ENCODE measurements at places on chromosomes 5 and 9. TPM values are rescaled to one million over a fixed set of nuclear protein-coding genes. Genes with fewer than 3 reads are reported as not detected.

Gene FOXI1
- not detected for total RNA-seq

Gene SLC6A18
- 0.48 TPM for total RNA-seq

Gene PHF24
- 0.88 TPM for total RNA-seq

Gene VCAN
- total RNA-seq = 106 TPM

Gene FER
- 26.3 TPM for total RNA-seq

Gene LCN2
- 12.4 TPM for total RNA-seq

Gene PRSS3
- total RNA-seq = 0.86 TPM

Gene EGFL7
- 20.7 TPM for total RNA-seq

GRCh38 chr5:73236541-73237128 is 63.6 kb downstream of the TMEM174 start:
- H3K4me1 ChIP-seq = peaks cover under 1% of the 10 kb centered on the region
- no peak overlapping the region for H3K27ac ChIP-seq
- H3K36me3 ChIP-seq = no peaks in the 10 kb centered on the region

DNA sequence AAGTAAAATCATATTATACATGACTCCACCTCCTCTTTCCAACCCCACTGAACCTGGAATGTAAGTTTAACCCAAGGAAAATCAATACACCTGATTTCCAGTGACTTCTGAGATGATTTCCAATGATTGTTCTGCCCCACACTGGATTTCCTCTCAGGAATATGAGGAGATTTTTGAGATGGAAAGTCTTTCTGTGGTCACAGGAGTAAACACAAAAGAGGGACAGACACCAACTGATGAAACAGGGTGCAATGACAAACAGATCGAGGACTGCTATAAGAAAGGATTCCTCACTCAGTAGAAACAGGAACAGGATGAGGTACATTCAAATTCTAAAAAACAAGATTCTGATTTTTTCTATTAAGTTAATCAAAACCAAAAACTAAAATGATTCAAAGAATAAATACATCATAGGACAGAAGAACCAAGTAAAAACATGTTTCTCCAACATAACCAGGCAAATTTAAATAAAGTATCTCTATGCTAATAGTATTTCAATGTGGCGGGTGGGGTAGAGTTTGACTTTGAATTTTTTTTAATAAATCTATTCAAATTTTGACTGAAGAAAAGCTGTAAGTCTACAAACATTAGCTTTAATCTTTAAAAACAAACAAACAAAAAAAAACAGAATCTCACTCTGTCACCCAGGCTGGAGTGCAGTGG is 42.1 kb downstream of the DTWD2 start:
- H3K4me1 ChIP-seq = no peaks in the 10 kb centered on the region
- DNase-seq = no peak
- H3K4me3 ChIP-seq = no peak overlapping the region
- peaks cover 5% of the 10 kb centered on the region for H3K36me3 ChIP-seq
- H3K27me3 ChIP-seq = no peaks in the 10 kb centered on the region

DNA sequence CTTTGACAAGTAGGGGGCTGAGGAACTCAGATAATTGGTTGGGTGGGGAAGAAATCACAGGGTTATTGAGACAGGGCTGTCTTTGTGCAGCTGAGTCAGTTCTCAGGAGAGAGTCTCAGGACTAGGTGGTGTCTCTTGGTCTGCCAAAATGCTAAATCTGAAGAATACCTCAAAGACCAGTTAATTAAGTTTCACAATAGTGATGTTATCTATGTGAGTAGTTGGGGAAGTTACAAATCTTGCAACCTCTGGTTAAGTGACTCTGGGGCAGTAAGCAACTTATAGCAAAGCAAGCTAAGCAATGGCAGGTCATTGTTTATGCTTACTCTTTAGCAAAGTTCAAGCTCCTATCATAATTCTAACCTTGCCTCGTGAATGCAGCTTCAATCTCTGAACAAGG is 53.6 kb downstream of the GIN1 start:
- peaks cover 11% of the 10 kb centered on the region for H3K4me1 ChIP-seq
- DNase-seq = no peak
- H3K27me3 ChIP-seq = peaks cover 4% of the 10 kb centered on the region
- H3K4me3 ChIP-seq = no peak overlapping the region
- H3K27ac ChIP-seq = peak overlapping the region; percentile 11

GRCh38 chr5:10861423-10861790 is 100.4 kb upstream of the DAP start:
- peaks cover 6% of the 10 kb centered on the region for H3K4me1 ChIP-seq
- H3K4me3 ChIP-seq = no peak overlapping the region
- H3K36me3 ChIP-seq = no peaks in the 10 kb centered on the region
- no peak overlapping the region for H3K27ac ChIP-seq

DNA sequence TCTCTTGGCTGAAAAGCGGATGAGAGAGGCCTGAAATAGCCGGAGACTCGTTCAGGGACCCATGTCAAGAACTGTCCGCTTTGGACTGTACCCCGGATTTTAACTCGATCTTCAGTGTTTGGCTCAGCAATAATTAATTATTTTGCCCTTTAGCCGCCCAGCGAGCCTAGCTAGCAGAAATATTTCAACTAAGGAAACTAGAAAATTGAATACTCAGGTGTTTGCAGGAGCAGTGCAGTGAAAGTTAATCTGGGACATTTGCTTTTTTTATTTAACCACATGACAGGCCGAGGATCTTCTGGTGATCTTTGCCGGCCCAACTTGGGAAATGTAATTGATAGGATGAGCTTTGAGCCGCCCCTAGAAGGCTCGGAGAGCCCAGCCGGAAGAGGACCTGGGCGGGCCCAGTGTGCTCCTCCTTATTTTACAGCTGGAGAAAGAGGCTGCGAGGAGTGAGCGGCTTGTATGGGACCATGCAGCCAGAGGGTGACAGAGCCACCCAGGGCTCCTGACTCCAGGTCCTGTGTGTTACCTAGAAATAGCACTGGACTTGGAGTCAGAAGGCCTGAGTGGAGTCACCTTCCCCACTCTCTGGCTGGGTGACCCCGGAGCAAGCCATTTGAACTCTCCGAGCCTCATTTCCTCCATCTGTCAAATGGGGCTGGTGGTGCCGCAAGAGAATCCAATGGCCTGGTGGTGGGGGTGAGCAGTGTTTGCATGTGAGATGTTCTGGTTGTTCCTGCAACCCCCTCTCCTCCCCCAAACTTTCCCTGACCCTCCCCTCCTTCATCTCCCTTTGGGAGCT is 2.4 kb downstream of the PPARGC1B start:
- H3K4me1 ChIP-seq = peaks cover 3% of the 10 kb centered on the region
- H3K27me3 ChIP-seq = peaks cover 44% of the 10 kb centered on the region
- H3K36me3 ChIP-seq = no peaks in the 10 kb centered on the region
- H3K4me3 ChIP-seq = peak overlapping the region; percentile 87
- DNase-seq = no peak

GRCh38 chr9:38439916-38440301 is 15.7 kb upstream of the IGFBPL1 start:
- H3K27ac ChIP-seq = no peak overlapping the region
- H3K4me1 ChIP-seq = peaks cover 8% of the 10 kb centered on the region
- no peak overlapping the region for H3K4me3 ChIP-seq
- H3K27me3 ChIP-seq = no peaks in the 10 kb centered on the region
- no peak for DNase-seq

GRCh38 chr9:107307331-107307730 is 24.3 kb downstream of the RAD23B start:
- DNase-seq = no peak
- peaks cover 4% of the 10 kb centered on the region for H3K4me1 ChIP-seq
- no peak overlapping the region for H3K27ac ChIP-seq
- peaks cover 51% of the 10 kb centered on the region for H3K36me3 ChIP-seq
- H3K27me3 ChIP-seq = no peaks in the 10 kb centered on the region

GRCh38 chr9:68595868-68596267 is 55.2 kb upstream of the TMEM252 start:
- no peaks in the 10 kb centered on the region for H3K4me1 ChIP-seq
- no peak for DNase-seq
- H3K4me3 ChIP-seq = no peak overlapping the region
- no peak overlapping the region for H3K27ac ChIP-seq
- H3K27me3 ChIP-seq = peaks cover 11% of the 10 kb centered on the region

GRCh38 chr5:179912951-179913350 is 5.3 kb upstream of the TBC1D9B start:
- peak overlapping the region; percentile 55 for H3K27ac ChIP-seq
- no peaks in the 10 kb centered on the region for H3K4me1 ChIP-seq
- H3K36me3 ChIP-seq = no peaks in the 10 kb centered on the region
- no peak for DNase-seq

- H3K4me3 ChIP-seq = no peak overlapping the region
- H3K27ac ChIP-seq = no peak overlapping the region
Observed at GRCh38 chr5:79829260-79829659, 139.6 kb downstream of the CMYA5 start.

GRCh38 chr9:121297389-121297788 is 29.4 kb downstream of the GSN start:
- H3K4me1 ChIP-seq = peaks cover 39% of the 10 kb centered on the region
- peak overlapping the region; percentile 27 for H3K4me3 ChIP-seq
- no peak for DNase-seq

- peaks cover 5% of the 10 kb centered on the region for H3K27me3 ChIP-seq
- H3K36me3 ChIP-seq = no peaks in the 10 kb centered on the region
- no peak overlapping the region for H3K27ac ChIP-seq
- DNase-seq = no peak
Observed at GRCh38 chr9:114854736-114855355, 49.0 kb upstream of the TNFSF15 start.

- DNase-seq = no peak
- H3K4me3 ChIP-seq = no peak overlapping the region
- no peaks in the 10 kb centered on the region for H3K27me3 ChIP-seq
- H3K36me3 ChIP-seq = no peaks in the 10 kb centered on the region
- H3K4me1 ChIP-seq = peaks cover 5% of the 10 kb centered on the region
Observed at GRCh38 chr5:60445921-60446320, 254.0 kb downstream of the DEPDC1B start.

- H3K27me3 ChIP-seq = no peaks in the 10 kb centered on the region
- no peak overlapping the region for H3K4me3 ChIP-seq
- no peaks in the 10 kb centered on the region for H3K36me3 ChIP-seq
- no peak for DNase-seq
- H3K27ac ChIP-seq = no peak overlapping the region
Observed at GRCh38 chr5:76365561-76365960, 37.5 kb upstream of the IQGAP2 start.

GRCh38 chr5:59764361-59764760 is 129.2 kb downstream of the PDE4D start:
- peaks cover 37% of the 10 kb centered on the region for H3K4me1 ChIP-seq
- no peak for DNase-seq
- no peak overlapping the region for H3K27ac ChIP-seq
- no peak overlapping the region for H3K4me3 ChIP-seq
- H3K36me3 ChIP-seq = peaks cover 15% of the 10 kb centered on the region
- H3K27me3 ChIP-seq = peaks cover 5% of the 10 kb centered on the region

DNA sequence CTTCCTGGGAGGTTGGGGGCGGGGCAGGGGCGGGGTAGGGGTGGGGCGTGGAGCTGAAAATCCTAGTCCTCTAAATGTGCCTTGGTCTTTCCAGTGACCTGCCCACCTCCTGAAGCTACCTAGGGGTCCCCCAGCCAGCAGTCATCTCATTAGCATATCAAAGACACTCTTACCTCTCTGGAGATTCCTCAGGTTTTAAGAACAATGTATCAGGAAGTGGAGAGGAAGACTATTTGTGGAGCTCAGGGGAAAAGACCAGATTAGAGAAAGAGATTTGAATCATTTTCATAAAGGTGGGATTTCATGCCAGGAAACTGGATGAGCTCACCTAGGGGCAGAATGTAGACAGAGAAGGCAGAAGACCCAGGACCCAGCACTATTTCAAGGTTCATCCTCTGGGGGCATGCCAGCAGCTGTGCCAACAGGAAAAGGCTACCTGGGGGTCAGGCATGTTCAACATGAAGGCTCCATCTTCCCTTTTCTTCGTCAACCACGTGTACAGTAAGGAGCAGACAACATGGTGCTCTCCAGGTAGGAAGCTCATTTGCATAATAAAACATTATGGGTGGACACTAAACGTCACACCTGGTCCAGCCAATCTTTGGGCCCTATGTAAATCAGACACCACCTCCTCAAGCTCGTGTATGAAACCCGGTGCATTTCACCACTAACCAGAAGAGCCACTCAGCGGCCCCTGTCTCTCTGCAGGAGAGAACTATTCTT is 6.9 kb downstream of the GMCL2 start:
- H3K4me1 ChIP-seq = no peaks in the 10 kb centered on the region
- H3K4me3 ChIP-seq = no peak overlapping the region
- no peak overlapping the region for H3K27ac ChIP-seq

DNA sequence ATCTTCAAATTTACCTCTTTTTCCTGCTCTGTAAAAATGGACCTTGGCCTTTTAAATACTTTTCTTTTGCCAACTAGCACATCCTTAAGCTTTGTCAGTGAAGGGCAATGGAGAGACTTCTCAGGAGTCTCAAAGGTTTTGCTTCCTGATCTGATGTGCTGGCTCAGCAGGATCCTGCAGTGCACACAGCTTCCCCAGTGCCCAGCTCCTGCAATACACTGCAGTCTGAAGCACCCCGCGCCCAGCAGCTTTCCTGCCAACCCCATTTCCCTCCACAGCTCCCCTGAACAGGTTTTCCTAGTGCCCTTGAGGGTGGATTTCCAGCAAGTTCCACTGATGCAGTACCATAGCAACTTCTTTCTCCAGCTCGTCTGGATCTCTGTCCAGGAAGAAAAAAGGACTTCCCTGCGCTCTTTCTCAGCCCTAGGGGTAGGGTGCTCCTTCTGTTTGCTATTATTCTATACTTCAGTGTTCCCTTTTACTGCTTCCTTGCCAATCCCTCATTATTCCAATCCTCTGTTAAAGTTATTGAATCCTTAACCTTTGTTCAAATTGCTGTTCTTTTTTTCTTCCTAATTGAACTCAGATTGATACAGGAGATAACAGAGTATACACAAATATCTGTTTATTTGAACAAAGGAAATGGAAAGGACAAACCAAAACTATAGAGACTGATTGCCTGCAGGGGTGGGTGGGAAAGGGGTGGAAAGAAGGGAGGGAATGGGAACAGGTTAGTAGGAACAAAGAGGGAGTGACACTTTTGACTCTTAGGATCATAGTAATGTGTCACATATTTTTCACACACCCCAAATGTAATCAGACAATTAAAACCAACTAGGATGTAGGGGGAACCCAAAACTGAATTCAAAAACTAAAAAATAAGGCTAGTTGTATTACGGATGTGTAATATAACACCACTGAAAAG is 8.5 kb downstream of the SNAPC3 start:
- peak overlapping the region; percentile 9 for H3K4me3 ChIP-seq
- peak overlapping the region; percentile 60 for H3K27ac ChIP-seq
- DNase-seq = no peak

GRCh38 chr5:169945831-169946261 is 34.4 kb downstream of the INSYN2B start:
- peaks cover 18% of the 10 kb centered on the region for H3K27me3 ChIP-seq
- H3K4me3 ChIP-seq = no peak overlapping the region
- H3K27ac ChIP-seq = peak overlapping the region; percentile 60
- peaks cover 19% of the 10 kb centered on the region for H3K4me1 ChIP-seq
- DNase-seq = no peak
- H3K36me3 ChIP-seq = no peaks in the 10 kb centered on the region

DNA sequence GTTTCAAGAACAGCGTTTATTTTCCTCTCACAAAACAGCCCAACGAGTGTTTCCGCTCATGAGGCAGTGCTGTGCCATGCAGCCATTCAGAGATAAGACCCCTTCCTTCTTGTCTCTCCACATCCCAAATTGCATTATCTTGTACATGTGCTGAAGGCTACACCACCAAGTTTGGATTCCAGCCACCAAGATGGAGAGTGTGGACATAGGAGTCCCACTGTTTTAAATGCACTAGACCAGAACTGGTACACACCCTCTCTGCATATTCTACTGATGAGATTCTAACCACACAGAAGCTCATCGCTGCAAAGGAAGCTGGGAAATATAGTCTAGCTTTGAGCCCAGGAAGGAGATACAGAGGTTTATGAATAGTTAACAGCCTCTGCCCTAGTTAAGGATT is 509.4 kb downstream of the NFIB start:
- H3K36me3 ChIP-seq = no peaks in the 10 kb centered on the region
- peaks cover 14% of the 10 kb centered on the region for H3K4me1 ChIP-seq
- H3K27ac ChIP-seq = no peak overlapping the region
- no peaks in the 10 kb centered on the region for H3K27me3 ChIP-seq

- no peaks in the 10 kb centered on the region for H3K36me3 ChIP-seq
- H3K4me3 ChIP-seq = no peak overlapping the region
- peaks cover 14% of the 10 kb centered on the region for H3K27me3 ChIP-seq
Observed at GRCh38 chr5:2579126-2579525, 172.4 kb downstream of the IRX2 start.
